ENCODE measurements at places on chromosomes 5 and 9. TPM values are rescaled to one million over a fixed set of nuclear protein-coding genes. Genes with fewer than 3 reads are reported as not detected.

Gene JADE2
- polyA plus RNA-seq, result 16.3 TPM

Gene TICAM2
- 2.3 TPM for polyA plus RNA-seq

Gene FGF18
- 1.8 TPM for polyA plus RNA-seq

Gene TUSC1
- polyA plus RNA-seq, result 9.4 TPM

Gene LHX3
- polyA plus RNA-seq, result not detected

Gene FBP1
- polyA plus RNA-seq, result 259 TPM

Gene HCN1
- polyA plus RNA-seq, result 0.01 TPM

Gene CNTFR
- 0.89 TPM for polyA plus RNA-seq

Gene PLAC8L1
- 0.51 TPM for polyA plus RNA-seq

Gene PCDHB13
- 0.59 TPM for polyA plus RNA-seq

Gene DMRT3
- polyA plus RNA-seq, result 0.20 TPM

DNA sequence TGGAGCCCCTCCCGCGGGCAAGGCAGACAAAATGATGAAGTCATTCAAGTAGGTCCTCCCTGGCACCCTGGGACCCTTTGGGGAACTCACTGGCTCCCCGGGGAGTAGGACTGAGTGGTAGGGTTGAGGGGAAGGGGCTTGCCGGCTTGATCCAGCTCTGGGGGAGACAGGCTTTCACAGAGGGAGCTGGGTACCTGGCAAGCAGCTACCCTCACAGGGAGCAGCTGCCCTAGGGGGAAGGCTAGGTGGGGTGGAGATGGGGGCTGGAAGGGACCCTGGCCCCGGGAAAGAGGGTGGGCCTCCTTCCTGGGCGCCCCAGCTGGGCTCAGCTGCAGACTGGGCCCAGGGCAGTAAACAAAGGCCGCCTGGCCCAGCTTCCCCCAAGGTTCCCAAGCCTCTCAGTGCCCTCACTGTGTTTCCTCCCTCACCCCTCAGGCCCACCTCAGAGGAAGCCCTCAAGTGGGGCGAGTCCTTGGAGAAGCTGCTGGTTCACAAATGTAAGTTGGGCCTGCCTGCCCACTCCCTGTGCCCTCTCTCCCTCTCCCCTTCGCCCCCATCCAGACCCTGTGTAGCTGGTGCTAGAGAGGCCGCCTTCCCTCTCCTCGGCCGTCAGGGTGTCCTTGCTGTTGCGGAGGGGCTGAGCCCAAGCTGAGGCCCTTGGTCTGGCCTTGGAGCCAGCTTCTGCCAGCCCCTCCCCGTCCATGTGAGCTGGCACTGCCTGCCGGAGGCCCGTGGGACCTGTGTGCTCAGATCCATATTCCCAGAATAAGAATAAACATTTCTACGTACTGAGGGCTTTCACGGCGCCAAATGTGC, 131.2 kb downstream of the RGS3 start:
- no peak for DNase-seq

DNA sequence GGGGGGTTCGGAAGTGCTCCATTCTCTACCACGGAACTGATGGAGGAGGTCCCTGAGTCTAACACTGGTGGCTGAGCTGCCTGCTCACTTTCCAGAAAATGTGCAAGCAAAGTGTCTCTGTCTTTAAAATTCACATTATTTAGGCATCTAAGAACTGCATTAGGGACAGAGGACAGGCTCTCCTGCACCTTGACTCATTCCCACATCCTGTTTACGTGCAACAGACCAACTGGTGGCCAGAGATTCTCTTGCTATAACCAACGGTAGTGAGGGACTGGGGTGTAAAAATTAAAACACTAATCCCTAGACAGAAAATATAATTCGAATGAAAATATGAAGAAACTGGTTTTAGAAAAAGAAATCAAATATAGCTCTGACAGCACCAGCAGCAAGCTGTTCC, 320.9 kb downstream of the IRX2 start:
- no peak for DNase-seq

DNA sequence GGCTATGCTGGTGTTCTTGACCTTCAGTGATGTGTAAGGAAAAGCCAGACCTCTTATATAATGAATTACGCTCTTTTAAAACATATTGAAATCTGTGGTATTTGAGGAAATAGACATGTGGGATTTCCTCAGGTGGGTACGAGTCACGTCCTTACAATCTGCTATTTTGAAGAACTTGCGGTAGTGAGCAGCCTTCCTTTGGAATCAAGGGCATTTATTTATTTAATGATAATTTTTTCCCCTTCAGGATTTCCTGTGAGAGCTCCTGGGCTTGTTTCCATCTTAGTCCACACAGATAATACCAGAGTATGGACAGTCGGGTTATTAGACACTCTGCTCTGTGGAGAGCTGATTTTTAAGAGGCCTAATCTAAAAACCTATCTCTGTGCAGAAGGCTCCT, 167.9 kb downstream of the ARHGEF28 start:
- DNase-seq, result no peak

DNA sequence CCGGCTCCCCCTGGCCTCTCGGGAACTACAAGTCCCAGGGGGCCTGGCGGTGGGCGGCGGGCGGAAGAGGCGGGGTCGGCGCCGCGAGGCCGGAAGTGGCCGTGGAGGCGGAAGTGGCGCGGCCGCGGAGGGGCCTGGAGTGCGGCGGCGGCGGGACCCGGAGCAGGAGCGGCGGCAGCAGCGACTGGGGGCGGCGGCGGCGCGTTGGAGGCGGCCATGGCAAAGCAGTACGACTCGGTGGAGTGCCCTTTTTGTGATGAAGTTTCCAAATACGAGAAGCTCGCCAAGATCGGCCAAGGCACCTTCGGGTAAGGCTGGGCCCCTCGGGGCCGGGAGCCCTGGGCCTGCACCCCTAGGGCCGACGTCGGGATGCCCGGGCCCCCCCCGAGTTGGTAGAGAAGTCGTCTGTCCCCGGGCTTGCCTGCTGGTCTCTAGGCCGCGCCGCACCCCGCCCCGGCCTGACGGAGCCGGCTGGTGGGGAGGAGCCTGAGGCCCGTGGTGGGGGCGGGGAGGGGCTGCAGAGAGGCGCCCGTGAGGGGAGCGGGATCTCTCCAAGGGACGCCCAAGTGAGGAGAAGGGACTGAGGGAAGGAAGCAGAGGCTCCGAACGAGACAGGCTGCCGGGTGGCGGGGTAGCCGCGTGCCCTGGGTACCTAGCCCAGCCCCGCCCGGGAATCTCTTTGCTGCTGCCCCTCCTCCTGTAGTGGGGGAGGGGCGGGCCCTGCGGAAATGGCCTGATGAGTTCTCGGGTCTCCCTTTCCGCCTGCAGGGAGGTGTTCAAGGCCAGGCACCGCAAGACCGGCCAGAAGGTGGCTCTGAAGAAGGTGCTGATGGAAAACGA, at the start of gene CDK9:
CDK9 (plus strand) TSS at position 102 of the 840 bp plus-strand sequence; CDS start at position 217, 115 bp downstream.
- peak; percentile 94 for DNase-seq

- DNase-seq, result no peak
These were observed 49.8 kb downstream of the CERT1 start for GRCh38 chr5:75461679-75462078.

- no peak for DNase-seq
These were observed 494.8 kb upstream of the WWC1 start for GRCh38 chr5:167796672-167797071.

DNA sequence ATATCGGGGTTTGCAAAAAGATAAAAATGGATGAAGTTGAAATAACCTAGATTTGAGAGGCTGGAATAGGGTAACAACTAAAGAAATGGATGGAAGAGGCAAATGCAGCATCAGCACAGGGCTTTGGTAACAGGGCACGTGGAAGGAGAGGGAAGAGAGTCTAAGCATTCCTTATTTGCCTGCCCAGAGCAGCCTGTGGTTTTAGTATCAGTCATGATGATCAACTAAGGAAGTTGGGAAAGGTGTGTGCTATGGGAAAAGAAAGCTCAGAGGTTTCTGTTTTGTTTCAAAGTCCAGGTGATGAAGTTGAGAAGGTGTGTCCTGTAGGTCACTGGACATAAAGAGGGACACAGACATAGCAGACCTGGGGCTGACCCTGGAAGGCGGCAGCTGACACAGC, 28.8 kb downstream of the GAS1 start:
- DNase-seq, result no peak

- DNase-seq, result no peak
These were observed 100.2 kb downstream of the MTREX start for GRCh38 chr5:55407984-55408383.

DNA sequence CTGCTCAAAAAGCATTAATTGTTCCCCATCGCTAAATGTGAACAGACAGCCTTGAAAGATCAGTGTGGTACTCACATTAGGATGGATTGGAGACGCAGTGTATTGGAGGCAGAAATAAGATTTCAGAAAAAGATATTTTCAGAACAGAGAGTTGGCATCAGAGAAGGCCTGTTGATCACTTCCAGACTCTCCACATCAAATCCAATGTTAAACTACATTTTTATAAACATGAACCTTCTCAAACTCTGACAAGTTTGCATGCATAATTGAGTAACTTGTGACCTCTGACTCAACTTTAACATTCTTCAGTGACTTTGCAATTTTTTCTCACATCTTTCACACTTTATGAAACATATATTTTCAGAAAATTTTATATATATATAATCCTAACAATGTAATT, 919.6 kb upstream of the SEMA6A start:
- no peak for DNase-seq

- DNase-seq, result no peak
These were observed 456.5 kb upstream of the ZNF608 start for GRCh38 chr5:125202871-125203438.

- no peak for DNase-seq
These were observed 21.5 kb upstream of the AKNA start for GRCh38 chr9:114409103-114409780.

GRCh38 chr5:111887706-111888105, 130.7 kb upstream of the NREP start:
- DNase-seq, result no peak

- DNase-seq, result no peak
These were observed 160.0 kb downstream of the PRR16 start for GRCh38 chr5:120624021-120624563.

- DNase-seq, result no peak
These were observed 238.1 kb downstream of the SPOCK1 start for GRCh38 chr5:137260820-137261695.

DNA sequence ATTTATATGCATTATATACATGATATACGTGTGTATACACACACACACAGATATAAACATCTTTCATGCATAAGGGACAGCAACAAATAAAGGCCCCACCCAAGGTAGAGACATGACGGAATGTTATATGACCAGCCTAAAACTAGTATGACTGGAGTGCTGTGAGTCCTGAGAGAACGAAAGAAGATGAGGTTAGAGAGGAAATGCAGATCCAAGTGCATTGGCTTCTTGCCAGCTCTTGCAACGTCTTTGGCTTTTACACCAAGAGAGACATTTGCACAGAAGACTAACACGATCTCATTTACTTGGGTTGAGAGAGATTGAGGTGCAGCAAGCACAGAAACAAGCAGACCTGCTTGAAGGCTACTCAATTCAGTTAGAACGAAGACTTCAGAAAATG, 23.0 kb downstream of the CDH10 start:
- DNase-seq, result peak; percentile 83

- no peak for DNase-seq
These were observed 175.2 kb downstream of the GAPVD1 start for GRCh38 chr9:125436613-125437443.

- no peak for DNase-seq
These were observed 37.6 kb upstream of the CAST start for GRCh38 chr5:96624596-96624995.

DNA sequence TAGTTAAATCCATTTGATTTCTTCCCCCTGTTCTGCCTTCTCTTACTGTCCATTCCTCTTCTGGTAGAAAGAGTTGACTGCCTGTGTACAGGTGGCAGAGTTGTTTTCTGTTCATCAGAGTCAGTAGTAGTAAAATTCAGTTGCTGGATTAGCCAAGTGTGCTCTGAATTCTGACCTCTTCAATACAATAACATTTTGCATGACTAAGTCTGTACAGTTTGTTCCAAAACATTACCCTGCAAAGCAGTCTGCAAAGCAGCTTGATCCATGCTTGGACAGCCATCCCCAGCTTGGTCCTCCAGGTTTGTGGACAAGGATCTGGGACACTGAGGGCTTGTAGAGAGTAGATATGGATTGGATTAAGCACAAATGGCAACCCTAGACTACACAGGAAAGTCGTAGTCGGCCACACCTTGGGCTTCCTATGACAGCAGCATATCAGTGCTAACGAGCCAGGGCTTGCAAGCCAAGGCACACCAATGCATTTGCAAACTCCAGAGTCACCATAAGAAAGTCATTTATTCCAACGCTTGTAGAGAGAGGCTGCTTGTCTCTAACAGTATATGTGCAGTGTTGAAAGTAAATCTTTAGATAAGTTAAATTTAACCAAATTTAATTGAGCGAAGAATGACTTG, 25.2 kb downstream of the IL12B start:
- no peak for DNase-seq

Data from lung (tissue), 17 donors.